Esophagus squamous epithelium (tissue), 5 donors: ENCODE measurements at places on chromosomes 2 and 18.
A peak's percentile ranks its signal among the peaks of the same experiment; 100 is the strongest.

DNA sequence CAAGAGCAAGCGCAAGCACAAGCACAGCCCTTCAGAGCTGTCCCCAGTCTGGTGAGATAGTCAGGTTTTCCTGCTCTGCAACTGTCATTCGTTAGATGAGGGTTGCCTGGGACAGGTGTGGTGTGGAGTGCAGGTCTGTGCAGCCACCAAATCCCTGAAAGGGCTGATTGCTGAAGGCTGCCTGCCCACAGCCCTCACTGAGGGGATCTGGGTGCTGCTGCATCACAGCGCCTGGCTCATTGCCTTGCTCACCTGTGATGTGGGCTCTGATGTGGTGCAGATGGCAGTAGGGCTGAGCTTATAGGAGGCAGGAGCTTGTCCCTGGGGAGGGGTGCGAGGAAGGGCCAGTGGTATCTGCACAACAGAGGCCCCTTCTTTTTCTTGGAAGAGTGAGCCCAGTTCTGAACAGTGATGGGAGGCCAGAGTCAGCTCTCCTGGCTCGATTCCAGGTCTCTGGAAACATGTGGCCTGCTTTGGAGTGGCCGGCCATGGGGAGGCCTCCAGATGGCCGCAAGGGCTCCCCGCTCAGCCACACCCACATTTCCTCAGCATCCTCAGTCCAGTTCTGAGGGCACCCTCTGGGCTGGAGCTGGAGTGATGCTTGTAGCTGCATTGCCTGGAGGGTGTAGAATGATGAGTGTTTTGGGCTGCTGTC lies 11.4 kb downstream of the UBE2F start:
- DNase-seq = no peak

- no peak for DNase-seq
These were observed 25.3 kb downstream of the FSHR start for GRCh38 chr2:49129034-49129433.

- DNase-seq = no peak
These were observed 67.5 kb upstream of the FN1 start for GRCh38 chr2:215503381-215503780.

DNA sequence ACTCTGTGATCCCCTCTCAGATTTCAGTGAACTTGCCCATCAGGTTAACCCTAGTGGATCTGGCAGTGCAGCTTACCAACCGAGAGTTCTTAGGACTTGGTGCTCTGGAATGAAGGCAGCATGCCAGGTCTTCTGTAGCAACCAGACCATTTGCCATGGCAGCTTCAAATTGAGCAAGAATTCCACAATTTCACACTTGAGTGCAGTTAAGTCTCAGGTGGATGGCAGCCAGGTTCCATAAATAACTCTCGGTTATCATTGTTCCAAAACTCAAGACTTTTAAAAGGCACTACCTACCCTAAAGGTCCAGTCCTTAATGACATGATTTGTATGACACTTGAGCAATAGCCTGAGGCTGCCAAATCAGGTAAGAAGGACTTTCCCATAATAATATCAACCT lies 48.1 kb downstream of the GALNT3 start:
- DNase-seq = no peak

DNA sequence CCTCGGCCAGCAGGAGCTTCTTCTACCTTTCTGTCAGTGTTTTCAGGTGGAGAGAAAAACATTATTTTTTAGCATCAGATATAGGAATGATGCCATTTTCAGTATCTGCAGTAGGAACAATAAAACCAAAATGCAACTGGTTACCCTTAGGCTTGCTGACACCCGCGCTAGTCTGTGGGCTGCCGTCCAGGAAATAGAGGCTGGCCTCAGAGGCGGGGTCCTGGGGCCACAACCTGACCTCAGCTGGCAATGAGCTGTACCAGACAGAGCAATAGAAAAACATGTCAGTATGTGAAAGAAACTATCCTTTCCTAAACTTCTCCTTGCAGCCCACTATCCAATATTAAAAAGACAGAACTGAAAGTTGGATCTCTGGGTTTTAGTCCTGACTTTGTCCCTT lies 4.6 kb upstream of the ST6GAL2 start:
- DNase-seq = no peak

DNA sequence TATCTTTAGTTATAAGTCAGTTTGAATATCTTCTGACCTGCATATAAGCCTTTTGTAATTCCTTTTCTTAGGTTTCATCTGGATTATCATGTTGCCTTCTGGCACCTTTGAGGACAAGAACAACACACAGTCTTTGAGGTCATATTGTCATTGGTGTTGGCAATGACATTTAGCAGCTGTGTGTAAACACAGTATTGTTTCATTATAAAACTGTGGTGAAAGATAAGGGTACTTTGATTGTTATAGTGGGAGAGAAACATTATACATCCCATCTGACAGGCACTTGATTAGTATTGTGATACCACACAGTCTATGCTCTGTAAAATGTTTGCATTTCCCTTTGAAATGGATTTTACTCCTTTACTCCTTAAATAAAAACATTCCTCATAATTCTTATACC lies 313.5 kb downstream of the RPRM start:
- DNase-seq = no peak

- no peak for DNase-seq
These were observed 22.4 kb downstream of the B4GALT6 start for GRCh38 chr18:31661965-31662364.

- no peak for DNase-seq
These were observed 202.1 kb upstream of the HS6ST1 start for GRCh38 chr2:128520791-128521190.

DNA sequence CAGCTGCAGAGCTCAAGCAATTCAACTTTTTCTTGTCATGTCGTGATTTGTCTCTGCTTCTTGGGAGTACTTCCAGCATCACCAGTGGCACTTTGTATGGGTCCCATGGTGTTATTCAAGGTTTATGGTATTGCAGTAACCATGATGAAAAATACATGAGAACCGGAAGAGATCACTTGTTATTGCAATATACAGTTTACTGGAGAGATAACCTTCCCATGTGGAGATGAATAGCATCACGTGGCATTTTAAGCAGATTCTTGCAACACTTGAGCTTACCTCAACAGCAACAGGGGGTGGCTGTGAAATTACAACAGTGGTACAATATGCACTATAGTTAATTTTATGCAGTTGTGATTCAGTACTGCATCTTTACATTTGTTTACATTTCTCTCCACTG lies 97.4 kb downstream of the APOB start:
- DNase-seq = no peak

- DNase-seq = no peak
These were observed 19.0 kb downstream of the RND3 start for GRCh38 chr2:150468350-150468960.

DNA sequence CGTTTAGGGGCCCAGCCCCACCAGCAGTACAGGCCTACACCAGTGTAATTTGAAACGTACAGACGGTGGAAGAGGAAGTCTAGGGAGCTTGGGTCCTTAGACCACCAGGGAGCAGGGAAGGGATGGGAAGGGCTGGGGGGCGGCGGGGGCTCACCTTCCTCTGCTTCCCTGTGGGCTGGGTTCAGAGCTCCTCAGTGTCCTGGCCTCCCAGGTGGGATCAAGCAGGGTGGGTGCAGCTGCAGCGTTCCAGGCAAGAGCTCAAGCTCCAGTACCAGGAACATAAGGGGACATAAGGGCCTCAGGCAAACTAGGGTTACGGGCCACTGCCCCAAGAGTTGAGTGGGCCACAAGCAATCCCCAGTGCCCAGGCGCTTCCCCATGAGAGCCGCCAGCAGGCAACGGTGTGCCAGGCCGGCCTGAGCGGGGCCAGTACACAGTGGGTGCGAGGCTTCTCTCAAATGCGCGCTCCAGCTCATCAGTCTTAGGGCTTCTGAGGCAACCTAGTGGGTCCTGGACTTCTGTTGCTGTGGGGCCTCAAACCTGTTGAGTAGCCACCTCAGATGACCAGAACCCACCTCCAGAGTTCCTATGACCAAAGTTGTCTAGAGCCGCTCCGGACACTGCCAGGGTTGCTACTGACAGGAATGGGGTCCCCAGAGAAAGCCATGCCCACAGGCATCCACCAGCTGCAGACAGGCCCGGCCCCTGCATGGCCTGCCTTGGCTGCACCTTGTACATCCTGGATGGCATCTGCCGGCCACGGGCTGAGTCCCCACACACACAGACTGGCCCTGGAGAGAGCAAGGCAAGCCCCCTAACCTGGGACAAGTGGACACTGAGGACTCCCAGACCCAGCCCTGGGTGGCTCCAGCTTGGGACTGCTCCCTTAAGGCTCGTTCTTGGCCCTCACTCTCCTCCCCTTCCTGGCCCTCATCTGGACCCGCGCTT lies 5.2 kb downstream of the ANKRD23 start:
- no peak for DNase-seq

DNA sequence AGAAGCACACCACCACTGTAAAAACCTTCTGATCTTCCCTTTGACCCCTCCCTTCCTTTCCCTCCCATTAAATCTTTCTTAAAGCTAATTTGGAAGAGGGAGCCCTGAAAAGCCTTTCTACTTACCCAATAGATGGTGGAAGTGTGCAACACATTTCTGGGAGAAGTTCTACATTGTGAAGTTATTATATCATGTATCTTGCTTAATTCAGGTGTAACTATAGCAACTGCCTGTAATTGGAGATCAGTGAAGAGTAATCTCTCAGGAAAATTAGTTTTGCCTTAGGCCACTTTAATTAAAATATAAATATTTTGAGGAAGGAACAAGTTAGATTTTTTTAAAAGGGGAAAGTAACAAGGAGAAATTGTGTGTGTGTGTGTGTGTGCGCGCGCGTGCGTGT lies 266.0 kb downstream of the SH3BP4 start:
- DNase-seq = no peak

- DNase-seq = no peak
These were observed 16.1 kb downstream of the GAREM1 start for GRCh38 chr18:32454593-32454992.

- DNase-seq = no peak
These were observed 453 bp downstream of the CABLES1 start for GRCh38 chr18:23135550-23136325.

- DNase-seq = no peak
These were observed 1.3 kb upstream of the CIB4 start for GRCh38 chr2:26642429-26642828.

DNA sequence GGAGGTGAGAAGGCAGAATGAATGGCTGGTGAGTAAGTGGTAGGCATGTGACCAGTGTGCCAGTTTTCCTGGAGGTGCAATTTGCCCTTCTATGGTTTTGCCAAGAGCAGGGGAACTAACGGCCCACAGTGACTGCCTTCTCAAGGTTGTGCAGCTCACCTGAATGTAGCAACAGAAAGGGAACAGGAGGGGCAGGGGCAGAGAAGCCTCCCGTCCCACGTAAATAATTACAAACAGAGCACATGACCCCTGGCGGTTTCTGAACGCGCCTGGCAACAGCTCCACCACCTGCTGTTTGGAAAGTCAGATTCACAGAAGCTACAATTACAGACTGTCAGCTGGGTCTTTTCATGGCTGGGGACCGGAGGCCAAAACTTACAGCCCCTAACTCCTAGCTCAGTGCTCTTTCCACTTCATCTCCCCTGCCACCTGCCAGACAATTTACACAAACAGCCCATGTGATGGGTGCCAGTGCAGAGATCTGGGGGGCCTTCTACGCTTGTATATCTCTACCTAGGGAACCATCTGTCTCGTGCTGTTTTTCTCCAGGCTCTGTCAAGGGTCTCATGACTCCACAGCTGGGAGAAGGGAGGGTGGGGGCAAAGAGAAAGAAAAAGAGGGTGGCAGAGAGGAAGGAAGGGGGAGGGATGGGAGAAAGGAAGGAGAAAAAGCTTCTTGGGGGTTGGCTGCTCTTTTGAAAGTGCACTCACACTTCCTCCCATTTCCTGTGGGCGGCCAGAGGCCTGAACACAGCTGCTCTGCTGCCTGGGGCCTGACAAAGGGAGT lies 69.6 kb downstream of the POLR1A start:
- DNase-seq = peak; percentile 36

GRCh38 chr2:205045706-205046105 lies 500.4 kb downstream of the PARD3B start:
- DNase-seq = no peak

DNA sequence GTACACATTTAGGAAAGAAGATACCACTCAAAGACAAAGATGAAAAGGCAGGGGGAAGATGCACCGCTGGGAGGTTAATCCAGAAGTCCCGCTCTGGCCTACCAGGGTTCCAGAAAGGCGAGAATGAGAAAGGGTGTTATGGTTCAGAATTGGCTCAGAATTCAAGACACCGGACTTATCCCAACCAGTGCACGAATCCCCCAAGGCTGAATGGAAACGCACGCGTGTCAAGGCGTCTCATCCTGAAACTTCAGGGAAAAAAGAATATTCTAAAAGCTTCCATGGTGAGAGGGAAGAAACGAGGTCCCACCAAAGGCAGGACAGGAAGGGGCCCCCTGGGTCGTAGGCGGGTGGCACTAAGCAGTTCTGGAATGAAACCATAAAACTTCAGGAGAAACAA lies 71.9 kb downstream of the SLC66A2 start:
- no peak for DNase-seq

- DNase-seq = no peak
These were observed 631.8 kb upstream of the SETBP1 start for GRCh38 chr18:44048846-44049245.

DNA sequence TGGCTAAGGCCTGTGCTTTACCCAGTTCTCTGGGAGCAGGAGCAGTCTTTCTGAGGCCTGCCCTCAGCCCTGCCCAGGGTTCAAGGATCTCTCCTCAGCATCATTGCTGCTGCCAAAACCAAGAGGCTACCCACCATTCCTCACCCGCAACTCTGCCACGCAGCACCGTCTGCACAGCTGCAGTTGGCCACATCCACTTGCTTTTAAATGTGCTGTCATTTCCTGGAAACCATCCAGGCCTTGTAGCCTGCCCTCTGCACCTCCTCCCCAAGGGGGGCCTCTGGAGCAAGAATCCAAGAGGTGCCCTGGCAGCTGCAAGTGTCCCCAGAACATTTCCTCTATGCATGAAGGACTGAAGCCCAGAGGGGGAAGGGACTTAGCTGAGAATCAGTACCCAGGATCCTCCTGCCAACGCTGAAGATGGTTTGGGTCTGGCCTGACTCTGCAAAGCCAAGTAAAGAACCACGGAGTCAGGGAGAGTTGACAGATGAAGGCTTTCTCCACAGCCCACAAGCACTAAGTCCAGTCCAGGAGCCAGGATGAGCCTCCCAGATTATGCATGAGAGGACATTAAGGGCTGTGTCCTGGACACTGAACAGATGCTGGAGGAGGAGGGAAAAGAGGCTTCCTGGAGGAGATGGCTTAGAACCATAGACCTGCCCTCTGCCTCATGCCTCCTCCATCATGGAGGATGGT lies 14.9 kb downstream of the EMX1 start:
- no peak for DNase-seq

DNA sequence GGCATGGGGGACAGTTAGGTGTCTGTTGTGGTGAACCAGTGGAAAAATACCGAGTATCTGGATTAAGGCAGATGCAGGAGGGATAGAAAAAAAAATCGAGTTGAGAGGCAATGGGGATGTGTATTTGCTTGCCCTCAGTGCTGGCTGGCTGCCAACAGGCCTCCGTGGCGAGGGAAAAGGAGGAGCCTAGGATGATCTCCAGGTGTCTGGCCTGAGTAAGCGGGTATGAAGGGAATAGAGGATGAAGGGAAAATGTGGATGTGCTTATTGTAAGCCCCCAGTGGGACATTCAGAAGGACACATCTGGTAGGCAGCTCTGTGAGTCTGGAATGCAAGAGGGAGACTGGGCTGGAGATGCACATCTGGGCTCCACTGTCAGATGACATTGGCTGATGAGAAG lies 22.8 kb downstream of the KCNS3 start:
- DNase-seq = no peak
